ENCODE measurements at places on chromosomes 7 and 10. TPM values are rescaled to one million over a fixed set of nuclear protein-coding genes. Genes with fewer than 3 reads are reported as not detected.

CCDC146 gene
- not detected for total RNA-seq

- DNase-seq = no peak
These were observed 26.5 kb downstream of the MRC1 start for GRCh38 chr10:17835688-17836087.

DNA sequence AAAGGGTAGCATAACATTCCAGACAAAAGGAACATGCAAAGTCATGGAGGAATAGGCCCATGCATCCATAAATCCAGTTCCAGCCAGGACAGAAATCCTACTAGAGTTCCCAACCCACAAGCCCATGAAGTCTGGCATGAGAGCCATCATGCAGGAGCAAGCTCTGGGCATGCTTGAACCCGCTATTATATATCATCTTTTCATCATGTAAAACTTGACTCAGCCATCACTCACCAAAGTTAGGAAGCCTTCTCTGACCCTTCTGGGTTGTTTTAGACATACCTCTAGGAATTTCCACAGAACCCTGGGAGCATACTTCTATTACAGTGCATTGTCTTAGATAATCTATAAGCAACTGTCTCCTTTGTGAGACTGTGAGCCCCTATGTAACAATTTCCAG, 293.0 kb upstream of the NPSR1 start:
- no peak for DNase-seq

GRCh38 chr10:132320654-132321469, 11.1 kb upstream of the LRRC27 start:
- DNase-seq = no peak

DNA sequence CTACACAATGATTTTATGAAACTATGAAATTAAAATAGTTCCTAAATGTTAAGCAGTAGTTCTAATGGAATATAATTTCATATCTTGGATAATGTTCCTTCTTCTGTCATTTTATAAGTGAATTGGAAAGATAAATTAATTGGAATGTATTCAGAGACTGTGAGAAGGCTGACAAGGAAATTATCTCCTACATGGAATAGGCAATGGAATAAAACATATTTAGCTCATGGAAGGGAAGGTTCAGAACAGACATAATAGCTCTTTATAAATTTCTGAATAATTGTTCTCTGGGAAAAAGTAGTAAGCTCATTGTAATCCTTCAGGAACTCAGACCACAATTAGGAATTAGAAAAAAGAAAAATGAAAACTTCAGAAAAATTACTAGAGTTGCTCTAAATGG, 1172.3 kb upstream of the SORCS1 start:
- DNase-seq = no peak

GRCh38 chr10:86647773-86648703, 6.3 kb upstream of the OPN4 start:
- no peak for DNase-seq

DNA sequence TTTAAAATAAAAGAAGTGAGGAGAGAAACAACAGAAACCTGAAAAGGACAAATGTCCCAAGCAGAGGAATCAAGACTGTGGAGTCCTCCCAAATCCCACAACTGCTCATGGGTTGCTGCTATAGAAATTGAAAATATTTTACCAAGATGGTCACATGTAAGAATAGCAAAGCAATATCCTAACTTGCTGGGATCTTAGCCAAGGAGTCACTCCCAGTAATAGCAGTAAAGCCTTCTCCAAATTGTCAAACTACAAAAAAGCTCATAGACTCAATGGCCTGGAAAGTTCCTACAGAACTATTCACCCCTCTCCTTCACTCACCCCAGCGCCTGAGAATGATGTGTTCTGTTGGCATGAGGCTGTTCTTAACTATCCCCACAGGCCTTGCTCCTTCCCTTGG, 186.5 kb downstream of the ELMO1 start:
- DNase-seq = no peak

DNA sequence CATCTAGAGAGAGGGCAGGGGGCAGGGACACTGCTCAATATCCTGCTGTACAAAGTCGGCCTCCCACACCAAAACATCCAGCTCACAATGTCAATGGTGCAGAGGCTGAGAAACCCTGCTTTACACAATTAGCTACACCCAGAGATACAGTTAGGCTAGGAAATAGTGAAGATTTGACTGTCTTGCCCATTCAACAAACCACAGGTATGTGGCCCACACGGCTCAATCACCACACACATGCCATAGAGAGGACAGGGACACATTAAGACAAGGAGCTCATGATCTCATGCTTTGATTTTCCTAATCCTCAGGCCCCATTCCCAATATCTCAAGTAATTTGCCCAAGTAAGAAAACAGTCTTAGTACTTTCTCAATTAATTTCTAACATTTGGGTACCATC, 110.4 kb downstream of the OSBPL3 start:
- no peak for DNase-seq

DNA sequence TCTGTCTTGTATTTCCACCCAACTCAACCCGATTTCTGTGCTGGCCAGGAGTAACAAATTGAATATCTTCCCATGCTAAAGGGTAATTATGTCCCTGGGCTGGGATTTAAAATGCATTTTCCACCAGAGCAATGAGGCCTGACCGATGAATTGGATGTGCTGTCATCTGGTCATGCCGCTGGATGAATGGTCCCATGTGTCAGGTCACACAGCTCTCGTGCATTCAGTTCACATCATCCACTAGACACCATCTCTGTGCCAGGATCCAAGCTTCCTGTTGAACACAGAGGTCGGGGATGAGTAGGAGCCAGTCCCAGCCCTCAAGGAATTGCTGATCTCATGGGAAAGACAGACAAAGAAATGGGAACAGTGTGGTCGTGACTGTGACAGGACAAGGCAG, 200.8 kb downstream of the ADRA2A start:
- no peak for DNase-seq

- peak; percentile 19 for DNase-seq
These were observed 26.5 kb downstream of the RNF32 start for GRCh38 chr7:156667110-156667426.

DNA sequence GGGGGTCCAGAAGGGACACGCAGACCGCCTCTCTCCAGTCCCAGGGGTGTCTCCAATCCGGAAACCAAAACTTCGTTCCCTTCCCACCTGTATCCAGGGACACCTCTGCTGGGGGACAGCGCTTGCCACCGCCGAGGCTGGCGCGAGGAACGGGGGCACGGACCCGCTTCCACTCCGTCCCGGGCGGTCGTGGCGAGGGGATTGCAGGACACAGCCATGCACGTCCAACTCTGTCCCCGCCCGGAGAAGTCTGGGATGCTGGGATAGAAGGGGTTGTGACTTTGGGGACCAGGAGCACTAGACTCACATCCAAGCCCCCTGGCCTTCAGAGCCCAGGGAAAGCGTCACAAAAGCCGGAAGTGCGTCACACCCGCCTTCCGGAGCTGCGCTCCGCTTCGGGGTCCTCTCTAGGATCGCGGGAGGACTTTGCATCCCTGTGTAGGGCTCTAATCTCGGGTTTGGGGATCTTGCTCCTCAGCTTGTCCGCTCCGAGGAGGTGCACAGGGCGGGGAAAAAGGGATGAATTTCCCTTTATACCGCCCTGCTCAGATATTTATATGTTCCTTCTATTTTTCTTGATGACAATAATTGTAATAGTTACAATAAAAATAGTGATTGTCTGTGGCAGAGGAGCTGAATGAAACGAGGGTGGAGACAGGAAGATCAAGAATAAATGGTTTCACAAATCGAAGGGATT, at the start of gene FAM200A:
Gene FAM200A (minus strand): TSS at position 348 of the 697 bp plus-strand sequence. CDS start 3,707 bp downstream, outside the sequence.
- DNase-seq = peak; percentile 92

DNA sequence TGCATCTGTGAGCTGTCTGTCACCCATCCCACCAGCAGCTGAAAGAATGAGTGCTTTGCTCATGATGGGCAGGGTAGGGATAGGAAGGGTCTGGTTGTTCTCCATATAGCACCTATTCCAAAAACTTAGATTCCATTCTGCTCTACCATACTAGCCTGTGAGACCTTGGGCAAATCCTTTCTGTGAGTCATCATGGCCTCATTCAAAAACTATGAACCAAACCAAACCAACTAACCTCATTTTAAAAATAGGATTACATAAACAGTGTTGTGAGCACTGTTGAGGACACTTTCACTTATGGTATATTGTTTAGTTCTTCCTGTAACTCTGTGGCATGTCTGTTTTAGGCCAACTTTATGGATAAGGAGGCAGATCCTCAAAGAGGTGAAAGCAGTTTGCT, 30.9 kb upstream of the STEAP4 start:
- no peak for DNase-seq
